SJSA1 (cell line): ENCODE measurements at places on chromosomes 4 and X. TPM values are rescaled to one million over a fixed set of nuclear protein-coding genes. Genes with fewer than 3 reads are reported as not detected.

DNA sequence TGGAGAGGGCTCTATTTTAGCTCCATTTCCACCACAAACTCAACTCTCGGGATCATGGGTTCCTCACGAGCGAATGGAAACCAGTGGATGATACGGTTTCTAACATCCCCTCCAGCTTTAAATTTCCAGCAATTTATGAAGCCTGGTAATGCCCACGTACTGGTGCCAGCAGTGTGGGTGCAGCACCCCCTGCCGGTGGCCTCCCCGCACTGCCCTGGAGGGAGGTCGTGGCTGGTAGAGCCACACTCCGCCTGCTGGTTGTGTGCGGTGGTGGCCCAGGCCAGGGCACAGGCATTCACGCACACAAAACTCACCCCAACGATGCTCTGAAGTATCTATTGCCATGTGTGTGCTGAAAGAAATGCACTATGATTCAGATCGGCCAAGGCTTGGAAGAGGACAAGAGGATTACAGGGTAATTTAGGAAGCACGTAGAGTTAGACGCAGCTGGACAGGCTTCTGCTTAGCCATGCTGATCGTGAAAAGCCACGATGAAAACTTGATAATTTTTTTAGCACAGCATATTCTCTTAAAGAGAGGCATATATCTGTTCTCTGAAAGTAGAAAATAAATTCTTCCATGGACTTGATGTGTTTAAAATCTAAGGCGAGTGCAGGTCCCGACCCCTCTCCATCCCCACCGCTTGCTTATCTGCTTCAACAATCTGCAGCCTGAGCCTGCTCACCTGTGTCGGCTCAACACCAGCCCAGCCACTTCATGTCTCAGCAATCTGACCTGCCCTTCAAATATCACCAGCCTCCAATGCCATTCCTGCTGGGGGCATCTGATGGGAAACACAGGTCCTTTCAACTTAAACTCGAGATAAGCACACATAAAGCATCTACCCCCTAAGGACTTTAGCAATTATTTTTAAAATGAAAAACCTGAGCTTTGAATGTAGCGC is 59.1 kb downstream of the SCD5 start:
- H3K36me3 ChIP-seq = no peaks in the 10 kb centered on the region
- no peaks in the 10 kb centered on the region for H3K27me3 ChIP-seq
- H3K27ac ChIP-seq = no peak overlapping the region
- peak; percentile 20 for DNase-seq

DNA sequence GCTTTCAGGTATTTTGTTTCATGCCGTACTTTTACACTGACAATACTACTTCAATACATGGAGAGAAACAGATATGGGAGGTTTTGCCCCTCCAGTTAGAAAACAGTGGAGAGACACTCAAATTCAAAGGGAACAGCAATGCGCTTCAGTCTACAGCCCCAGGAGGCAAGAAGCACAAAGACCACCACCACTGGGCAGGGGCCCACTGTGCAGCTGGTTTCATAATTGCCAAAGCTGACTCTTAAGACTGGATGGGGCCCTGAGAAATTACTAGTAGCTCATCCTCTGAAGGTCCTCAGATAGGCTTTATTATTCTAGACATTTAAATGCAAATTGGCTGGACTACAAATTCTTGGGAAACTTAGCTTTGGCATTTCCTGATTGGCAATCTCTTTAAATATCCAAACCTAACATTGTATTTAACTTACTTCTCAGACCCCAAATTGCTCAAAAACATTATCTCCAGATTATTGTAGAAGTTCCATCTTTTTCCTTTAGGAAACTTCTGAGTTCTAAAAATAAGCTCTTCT is 85.9 kb upstream of the GPR34 start:
- H3K4me3 ChIP-seq = no peak overlapping the region
- H3K27me3 ChIP-seq = no peaks in the 10 kb centered on the region
- peaks cover 32% of the 10 kb centered on the region for H3K4me1 ChIP-seq
- H3K36me3 ChIP-seq = no peaks in the 10 kb centered on the region
- no peak for DNase-seq

- H3K36me3 ChIP-seq = peaks cover 83% of the 10 kb centered on the region
- peak; percentile 88 for DNase-seq
- peaks cover 40% of the 10 kb centered on the region for H3K4me1 ChIP-seq
- H3K27me3 ChIP-seq = no peaks in the 10 kb centered on the region
- no peak overlapping the region for H3K4me3 ChIP-seq
Measured at GRCh38 chr4:186693159-186693815, 30.4 kb downstream of the FAT1 start.

- DNase-seq = no peak
- no peak overlapping the region for H3K27ac ChIP-seq
- H3K36me3 ChIP-seq = no peaks in the 10 kb centered on the region
- no peak overlapping the region for H3K4me3 ChIP-seq
Measured at GRCh38 chr4:68250151-68250930, 4.8 kb upstream of the TMPRSS11B start.

GRCh38 chrX:150621652-150622051 is 53.2 kb downstream of the MTM1 start:
- H3K4me1 ChIP-seq = no peaks in the 10 kb centered on the region
- no peak for DNase-seq
- no peak overlapping the region for H3K27ac ChIP-seq
- H3K36me3 ChIP-seq = no peaks in the 10 kb centered on the region

- H3K36me3 ChIP-seq = no peaks in the 10 kb centered on the region
- no peak overlapping the region for H3K4me3 ChIP-seq
- H3K27ac ChIP-seq = no peak overlapping the region
- DNase-seq = no peak
- no peaks in the 10 kb centered on the region for H3K27me3 ChIP-seq
Measured at GRCh38 chr4:96227515-96227914, 387.6 kb downstream of the PDHA2 start.

GRCh38 chrX:56833626-56834025 is 104.6 kb downstream of the NBDY start:
- no peak overlapping the region for H3K4me3 ChIP-seq
- no peak overlapping the region for H3K27ac ChIP-seq
- no peak for DNase-seq
- H3K4me1 ChIP-seq = no peaks in the 10 kb centered on the region
- H3K36me3 ChIP-seq = no peaks in the 10 kb centered on the region
- no peaks in the 10 kb centered on the region for H3K27me3 ChIP-seq

DNA sequence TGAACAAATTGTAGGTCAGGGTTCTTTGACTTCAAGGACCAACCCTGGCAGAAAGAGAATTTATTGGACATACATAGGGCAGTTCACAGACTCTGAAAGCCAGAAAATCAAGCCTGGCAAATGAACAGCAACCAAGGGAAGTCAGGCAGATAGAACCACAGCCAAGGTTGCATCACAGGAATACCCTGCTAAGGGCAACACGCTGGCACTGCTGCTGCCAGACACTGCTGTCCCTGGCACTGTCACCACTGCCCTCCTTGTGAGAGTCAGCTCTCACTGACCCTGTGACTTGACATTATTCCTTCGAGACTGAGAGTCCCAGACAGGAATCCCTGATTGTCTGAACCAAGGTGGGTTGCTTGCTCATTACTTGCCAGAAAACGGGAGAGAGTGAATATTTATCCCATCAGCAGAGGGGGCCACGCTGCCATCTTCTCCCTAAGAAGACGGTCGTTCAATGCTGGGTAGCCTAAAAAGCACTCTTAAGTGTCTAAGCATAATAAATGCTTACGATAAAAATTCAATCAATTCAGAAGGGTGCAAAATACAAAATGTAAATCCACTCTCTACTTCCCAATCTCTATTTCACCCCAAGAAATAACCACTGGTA is 23.2 kb upstream of the PTTG2 start:
- no peak overlapping the region for H3K27ac ChIP-seq
- H3K4me3 ChIP-seq = no peak overlapping the region
- no peaks in the 10 kb centered on the region for H3K36me3 ChIP-seq
- DNase-seq = no peak
- no peaks in the 10 kb centered on the region for H3K4me1 ChIP-seq

- DNase-seq = no peak
- H3K27ac ChIP-seq = no peak overlapping the region
- peak overlapping the region; percentile 60; the same call in 1 of the 2 replicates for H3K4me3 ChIP-seq
- H3K36me3 ChIP-seq = no peaks in the 10 kb centered on the region
- peaks cover 11% of the 10 kb centered on the region for H3K4me1 ChIP-seq
- H3K27me3 ChIP-seq = no peaks in the 10 kb centered on the region
Measured at GRCh38 chr4:971666-972500, 1.5 kb downstream of the DGKQ start.

DNA sequence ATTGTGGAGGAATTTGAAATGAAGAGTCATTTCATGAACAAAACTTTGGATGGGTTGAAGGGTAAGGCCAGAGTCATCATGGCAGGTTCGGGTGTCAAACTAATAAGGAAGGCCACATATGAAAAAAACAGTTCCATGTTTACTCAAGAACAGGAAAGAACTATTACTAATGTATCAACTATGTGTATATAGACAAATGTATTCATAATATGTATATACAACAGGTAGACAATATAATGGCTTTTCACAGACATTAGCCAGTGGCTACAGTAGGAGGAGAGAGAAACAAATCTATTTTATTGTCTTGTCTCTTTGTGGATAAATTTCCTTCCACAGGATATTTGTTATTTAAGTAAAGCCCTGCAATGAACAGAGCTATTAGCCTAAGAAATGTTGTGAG is 101.1 kb downstream of the CBLL2 start:
- no peaks in the 10 kb centered on the region for H3K36me3 ChIP-seq
- DNase-seq = no peak
- no peaks in the 10 kb centered on the region for H3K27me3 ChIP-seq
- no peak overlapping the region for H3K27ac ChIP-seq
- no peak overlapping the region for H3K4me3 ChIP-seq
- H3K4me1 ChIP-seq = no peaks in the 10 kb centered on the region; the same call in 1 of the 2 replicates

GRCh38 chrX:130186651-130187050 is 14.9 kb downstream of the RAB33A start:
- no peak overlapping the region for H3K27ac ChIP-seq
- H3K4me3 ChIP-seq = no peak overlapping the region
- no peak for DNase-seq
- H3K4me1 ChIP-seq = no peaks in the 10 kb centered on the region
- H3K27me3 ChIP-seq = no peaks in the 10 kb centered on the region

DNA sequence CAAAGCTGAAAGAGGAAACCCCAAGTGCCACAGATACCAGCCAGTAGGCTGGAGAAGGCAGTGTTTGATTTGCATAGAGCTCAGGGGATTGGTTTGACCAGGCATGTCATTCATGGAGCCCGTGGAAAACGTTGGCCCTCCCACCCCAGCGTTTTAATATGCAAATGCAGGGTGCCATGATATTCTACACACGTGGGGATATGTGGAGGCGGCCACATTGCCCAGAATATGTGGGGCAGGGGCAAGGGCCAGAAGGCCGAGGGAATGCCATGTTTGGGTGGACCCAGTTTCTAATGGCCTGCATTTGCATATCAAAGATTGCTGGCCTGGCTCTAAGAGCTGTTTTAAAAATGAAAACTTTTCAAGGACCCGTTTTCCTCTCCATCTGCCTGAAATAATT is 71.1 kb downstream of the MAP9 start:
- H3K27me3 ChIP-seq = no peaks in the 10 kb centered on the region; the same call in 1 of the 2 replicates
- no peaks in the 10 kb centered on the region for H3K36me3 ChIP-seq
- H3K27ac ChIP-seq = no peak overlapping the region

DNA sequence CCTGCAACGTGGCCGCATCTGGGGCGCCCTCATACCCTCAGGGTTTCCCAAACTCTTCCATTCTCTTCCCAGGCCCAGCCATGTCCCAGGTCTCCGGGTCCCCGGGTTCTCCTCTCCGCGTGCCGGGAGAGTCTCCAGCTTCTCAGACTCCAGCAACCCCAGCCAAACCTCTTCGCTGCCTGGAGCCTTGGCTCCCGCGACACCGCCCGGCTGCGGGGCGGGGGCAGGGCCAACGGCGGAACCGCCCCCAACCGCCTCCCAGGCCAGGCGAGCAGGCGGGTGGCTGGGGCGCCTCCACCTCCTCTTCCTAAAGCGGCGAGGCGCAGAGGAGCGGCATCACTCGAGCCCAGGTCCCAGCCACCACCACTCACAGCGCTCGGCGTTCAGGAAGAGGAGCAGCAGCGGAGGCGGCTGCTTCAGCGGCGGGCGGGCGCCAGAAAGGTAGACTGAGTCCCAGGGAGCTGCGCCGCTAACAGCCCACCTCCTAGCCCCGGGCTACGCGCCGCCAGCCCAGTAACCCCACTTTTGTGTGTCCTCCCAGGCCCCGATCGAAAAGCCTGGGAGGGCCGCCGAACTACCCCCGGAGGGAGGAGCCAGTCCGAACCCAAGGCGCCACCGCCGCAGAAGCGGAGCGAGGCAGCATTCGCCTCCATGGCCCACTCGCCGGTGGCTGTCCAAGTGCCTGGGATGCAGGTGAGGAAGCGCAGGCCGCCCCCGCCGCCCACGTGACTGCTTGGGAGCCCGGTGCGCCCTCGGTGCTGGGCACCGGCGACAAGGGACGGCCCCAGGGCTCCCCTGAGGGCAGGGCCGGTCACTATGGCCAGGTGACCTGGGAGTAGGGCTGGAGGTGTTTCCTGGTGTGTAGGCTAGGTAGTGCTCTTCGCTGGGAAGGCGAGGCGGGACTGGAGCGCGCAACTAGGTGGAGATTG is at the start of gene STK26:
Gene STK26, plus strand, starts transcription at position 336 of the 929 bp plus-strand sequence. Its CDS starts 316 bp downstream, at position 652.
- peaks cover 13% of the 10 kb centered on the region for H3K27me3 ChIP-seq
- 0 out of 2 replicates have a peak within 1 kb of the TSS, but pooled peaks have one; percentile 8 for H3K4me3 ChIP-seq
- peak; percentile 0 for DNase-seq
- no peaks in the 10 kb centered on the region; the same call in 1 of the 2 replicates for H3K4me1 ChIP-seq

- no peak for DNase-seq
- H3K27ac ChIP-seq = no peak overlapping the region
- no peaks in the 10 kb centered on the region for H3K27me3 ChIP-seq
- no peak overlapping the region for H3K4me3 ChIP-seq
- H3K4me1 ChIP-seq = peaks cover 4% of the 10 kb centered on the region; the same call in 1 of the 2 replicates
Measured at GRCh38 chr4:143188136-143189088, 3.7 kb downstream of the USP38 start.

The RRAGB gene
- total RNA-seq = 4.4 and 7.5 TPM in 2 replicates

The NFKB1 gene
- 35.0 and 47.9 TPM in 2 replicates for total RNA-seq

The C4orf54 gene
- total RNA-seq = 0.25 and 0.63 TPM in 2 replicates

The WDR44 gene
- 23.4 and 26.3 TPM in 2 replicates for total RNA-seq

The AVPR2 gene
- not detected in 2 replicates for total RNA-seq
